Head of caudate nucleus (tissue), 42 donors: ENCODE measurements at places on chromosomes 5 and 9.
A peak's percentile ranks its signal among the peaks of the same experiment; 100 is the strongest.

- DNase-seq, result no peak
Measured at GRCh38 chr5:645421-645820, 33.3 kb downstream of the CEP72 start.

GRCh38 chr5:133865113-133865512 is 103.3 kb downstream of the C5orf15 start:
- DNase-seq, result no peak

GRCh38 chr9:69004836-69005235 is 9.1 kb downstream of the PRKACG start:
- no peak for DNase-seq

GRCh38 chr5:87008751-87009560 is 258.7 kb upstream of the RASA1 start:
- no peak for DNase-seq

- DNase-seq, result peak; percentile 45
Measured at GRCh38 chr5:146340260-146341081, 1.8 kb downstream of the POU4F3 start.

DNA sequence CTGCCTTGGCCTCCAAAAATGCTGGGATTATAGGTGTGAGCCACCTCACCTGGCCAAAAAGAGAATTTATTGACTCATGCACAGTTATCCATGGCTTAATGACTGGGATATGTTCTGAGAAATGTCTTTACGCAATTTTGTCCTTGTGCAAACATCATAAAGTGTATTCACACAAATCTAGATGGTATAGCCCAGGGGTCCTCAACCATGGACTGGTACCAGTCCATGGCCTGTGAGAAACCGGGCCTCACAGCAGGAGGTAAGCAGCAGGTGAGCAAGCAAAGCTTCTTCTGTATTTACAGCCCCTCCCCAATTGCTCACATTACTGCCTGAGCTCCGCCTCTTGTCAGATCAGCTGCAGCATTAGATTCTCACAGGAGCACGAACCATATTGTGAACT is 12.4 kb upstream of the SIL1 start:
- no peak for DNase-seq

- DNase-seq, result no peak
Measured at GRCh38 chr9:93264338-93265125, 80.6 kb downstream of the WNK2 start.

DNA sequence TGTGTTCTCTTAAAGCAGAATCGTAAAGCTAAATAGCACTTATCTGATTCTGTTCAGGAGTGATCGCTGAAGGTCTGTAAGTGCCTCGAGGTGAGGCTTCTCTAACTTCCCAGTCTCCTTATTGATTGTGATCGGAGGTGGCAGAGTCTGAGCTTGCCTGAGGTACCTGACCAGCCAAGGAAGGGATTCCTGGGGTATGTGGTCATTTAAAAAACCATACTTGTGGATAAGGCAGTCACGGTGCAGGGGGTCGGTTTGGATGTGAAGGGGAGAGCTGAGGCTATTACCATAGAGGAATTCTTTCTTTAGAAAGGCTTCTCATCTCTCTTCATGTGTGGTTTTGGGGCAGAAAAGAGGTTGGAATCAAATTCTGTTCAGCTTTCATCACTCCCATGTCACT is 193.7 kb downstream of the TLE4 start:
- no peak for DNase-seq

GRCh38 chr9:120916588-120916987 is 10.0 kb downstream of the TRAF1 start:
- peak; percentile 49 for DNase-seq

- no peak for DNase-seq
Measured at GRCh38 chr5:116650964-116651363, 76.3 kb upstream of the SEMA6A start.

DNA sequence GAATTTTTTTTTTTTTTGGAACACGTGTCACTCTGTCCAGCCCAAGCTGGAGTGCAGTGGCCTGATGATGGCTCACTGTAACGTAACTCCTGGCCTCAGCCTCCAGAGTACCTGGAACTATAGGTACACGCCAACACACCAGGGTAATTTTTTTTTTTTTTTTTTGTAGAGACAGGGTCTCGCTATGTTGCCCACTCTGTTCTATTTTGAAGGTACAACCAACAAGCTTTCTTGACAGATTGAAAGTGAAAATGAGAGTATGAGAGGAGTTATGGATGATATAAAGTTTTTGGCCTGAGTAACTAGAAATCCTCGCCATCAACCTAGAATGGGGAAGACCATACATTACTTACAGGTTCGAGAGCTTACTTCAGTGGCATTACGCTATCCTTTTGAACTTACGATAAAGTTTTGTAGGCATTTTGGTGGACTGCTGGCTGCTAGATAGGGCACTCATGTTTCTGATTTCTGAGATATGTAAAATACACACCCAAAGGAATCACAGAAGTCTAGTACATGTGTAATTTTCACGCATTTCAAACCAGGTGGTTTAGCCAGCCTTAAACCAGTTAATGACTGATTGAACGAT is 806 bp upstream of the CDC42SE2 start:
- DNase-seq, result no peak

DNA sequence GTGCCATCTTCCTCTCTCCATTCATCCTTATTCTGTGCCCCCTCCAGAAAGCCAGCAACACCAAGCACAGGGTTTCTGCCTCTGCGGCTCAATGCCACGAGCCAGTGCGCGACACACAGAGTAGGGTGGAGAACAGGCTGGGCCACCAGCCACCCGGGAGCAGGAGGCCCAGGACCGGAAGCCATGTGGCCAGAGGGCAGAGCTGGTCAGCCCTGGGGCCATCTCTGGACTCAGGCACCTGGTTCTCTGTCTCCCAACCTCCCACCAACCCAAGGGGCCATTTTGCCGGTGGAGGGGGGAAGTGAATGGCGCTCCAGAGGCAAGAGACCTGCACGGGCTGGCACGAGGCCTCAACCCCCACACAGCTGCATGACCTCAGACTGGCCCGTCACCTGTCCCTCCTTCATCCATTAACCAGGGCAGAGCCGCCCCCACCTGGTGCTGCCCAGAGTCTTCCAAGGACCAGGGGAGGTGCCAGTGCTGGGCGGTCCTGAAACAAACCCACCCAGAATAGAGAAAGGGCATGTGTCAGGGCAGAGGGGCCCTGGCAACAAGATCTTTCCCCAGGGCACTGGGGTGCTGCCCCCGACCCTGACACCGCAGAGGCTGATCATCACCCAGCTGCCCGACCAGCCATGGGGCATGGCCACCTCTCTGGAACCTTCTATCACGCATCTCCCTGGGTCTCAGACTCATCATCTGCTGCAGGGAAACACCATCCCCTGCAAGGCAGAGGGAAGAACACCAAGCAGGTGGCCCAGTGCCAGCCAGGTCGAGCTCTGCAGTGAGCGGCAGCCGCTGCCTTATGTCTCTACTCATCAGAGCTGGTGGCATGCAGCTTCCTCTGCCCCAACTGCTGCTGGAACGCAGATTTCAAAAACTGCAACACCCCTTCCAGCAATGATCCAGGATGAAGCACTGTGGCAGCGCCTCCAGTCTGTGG is 11.9 kb downstream of the VAV2 start:
- no peak for DNase-seq

- DNase-seq, result no peak
Measured at GRCh38 chr5:59543821-59544442, 349.6 kb downstream of the PDE4D start.

- DNase-seq, result no peak
Measured at GRCh38 chr5:45385321-45386058, 310.7 kb downstream of the HCN1 start.

- no peak for DNase-seq
Measured at GRCh38 chr5:123708074-123708806, 196.3 kb downstream of the CSNK1G3 start.

- peak; percentile 81 for DNase-seq
Measured at GRCh38 chr5:176543428-176544182, 5.5 kb upstream of the CDHR2 start.

DNA sequence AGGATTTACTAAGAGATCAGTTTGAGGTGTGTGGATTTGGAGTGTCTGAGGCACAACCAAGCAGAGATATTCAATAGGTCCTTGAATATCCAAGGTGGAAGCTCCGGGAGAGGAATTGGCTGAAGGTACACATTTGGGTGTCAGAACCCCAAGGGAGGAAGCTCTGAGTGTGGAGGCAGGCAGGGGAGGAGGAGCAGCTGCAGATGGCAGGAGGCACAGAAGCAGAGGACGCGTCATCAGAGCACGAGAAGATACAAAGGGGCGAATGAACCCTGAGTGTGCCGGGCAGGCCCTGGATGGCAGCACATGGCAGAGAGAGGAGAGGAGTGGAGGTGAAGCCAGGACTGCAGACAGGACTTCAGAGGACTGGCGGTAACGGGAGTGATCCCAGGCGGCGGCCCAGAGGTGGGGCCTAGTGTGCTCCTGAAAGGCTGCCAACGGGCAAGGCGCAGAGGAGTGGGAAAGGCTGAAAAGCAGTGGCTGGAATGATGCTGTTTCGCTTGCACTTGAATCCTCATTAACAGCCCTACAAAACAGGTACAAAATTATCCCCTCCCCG is 179.8 kb downstream of the FANCC start:
- no peak for DNase-seq

- no peak for DNase-seq
Measured at GRCh38 chr5:116152169-116152568, 67.3 kb downstream of the COMMD10 start.

DNA sequence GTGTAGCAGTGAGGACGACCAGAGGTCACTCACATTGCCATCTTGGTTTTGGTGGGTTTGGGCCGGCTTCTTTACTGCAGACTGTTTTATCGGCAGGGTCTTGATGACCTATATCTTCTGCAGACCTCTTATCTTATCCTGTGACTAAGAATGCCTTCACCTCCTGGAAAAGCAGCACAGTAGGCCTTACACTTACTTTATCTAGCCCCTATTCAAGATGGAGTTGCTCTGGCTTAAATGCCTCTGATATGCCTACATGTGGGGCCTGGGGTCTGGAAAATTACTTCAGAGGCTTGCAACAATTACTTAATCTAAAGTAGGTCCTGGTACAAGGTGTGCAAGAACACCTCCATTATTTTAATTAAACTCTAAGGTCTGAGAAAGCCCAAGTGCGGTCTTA is 86.9 kb upstream of the IL12B start:
- no peak for DNase-seq
